ENCODE measurements at places on chromosomes 16 and 17. TPM values are rescaled to one million over a fixed set of nuclear protein-coding genes. Genes with fewer than 3 reads are reported as not detected.
A peak's percentile ranks its signal among the peaks of the same experiment; 100 is the strongest.

- DNase-seq: peak; percentile 42
Observed at GRCh38 chr17:6677158-6677831, 25.7 kb downstream of the C17orf100 start.

- no peak for DNase-seq
Observed at GRCh38 chr16:67001726-67002125, 13.3 kb downstream of the CES4A start.

DNA sequence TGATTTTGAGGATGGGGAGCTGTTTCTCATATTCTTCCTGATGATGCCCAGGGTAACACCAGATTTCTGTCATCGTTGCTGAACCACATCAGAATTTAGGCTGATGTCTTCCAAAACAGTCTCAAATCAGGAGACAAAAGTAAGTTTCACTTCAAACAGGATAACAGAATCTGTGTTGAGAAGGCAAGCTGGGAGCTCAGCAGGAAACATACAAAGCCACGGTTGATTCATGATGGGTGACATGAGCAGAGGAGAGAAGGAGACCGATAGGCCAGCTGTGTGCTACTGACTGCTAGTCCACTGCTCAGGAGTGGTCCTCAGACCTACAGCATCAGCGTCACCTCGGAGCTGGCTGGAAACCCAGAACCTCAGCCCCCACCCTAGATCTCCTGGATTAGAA lies 62.9 kb upstream of the RCVRN start:
- no peak for DNase-seq

GRCh38 chr17:78723001-78723796 lies 58.9 kb downstream of the CYTH1 start:
- no peak for DNase-seq

KRT32 gene
- not detected for total RNA-seq
